ENCODE measurements at places on chromosomes 7 and 10.

DNA sequence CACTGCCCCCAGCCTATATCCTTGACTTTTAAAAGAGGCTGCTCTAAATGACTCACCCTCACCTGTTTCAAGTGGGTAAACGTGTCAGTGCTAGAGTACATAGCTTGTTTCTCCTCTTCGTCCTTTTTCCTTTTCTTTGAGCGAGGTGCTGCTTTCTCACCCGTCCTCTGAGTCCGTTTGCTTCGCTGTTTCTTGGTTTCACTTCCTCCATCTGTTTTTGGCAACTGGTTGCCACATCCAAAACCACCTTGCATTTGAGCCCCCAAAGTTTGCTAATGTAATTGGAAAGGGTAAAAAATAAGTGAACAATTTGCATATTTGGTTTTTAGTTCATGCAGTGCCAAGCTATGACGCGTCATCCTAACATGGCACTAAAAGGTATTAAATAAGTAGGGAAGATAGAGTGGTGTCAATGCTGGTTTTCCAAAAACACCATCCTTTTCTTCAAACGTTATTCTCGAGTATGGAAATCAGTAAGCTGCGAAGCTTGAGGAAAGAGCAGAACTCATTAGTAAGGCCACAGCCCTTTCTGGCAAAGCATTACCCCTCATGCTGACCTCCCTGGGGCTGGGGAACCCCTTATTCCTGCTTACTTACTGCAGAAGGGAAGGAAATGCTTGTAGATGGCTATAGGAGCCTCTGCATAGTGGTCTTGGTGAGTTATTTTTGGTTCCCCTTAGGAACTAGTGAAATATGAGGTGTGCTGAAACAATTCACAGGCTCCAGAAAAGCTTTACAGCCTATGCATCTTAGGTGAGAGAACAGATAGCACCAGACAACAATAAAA lies 133.5 kb downstream of the GALNT11 start:
- no peak for DNase-seq

DNA sequence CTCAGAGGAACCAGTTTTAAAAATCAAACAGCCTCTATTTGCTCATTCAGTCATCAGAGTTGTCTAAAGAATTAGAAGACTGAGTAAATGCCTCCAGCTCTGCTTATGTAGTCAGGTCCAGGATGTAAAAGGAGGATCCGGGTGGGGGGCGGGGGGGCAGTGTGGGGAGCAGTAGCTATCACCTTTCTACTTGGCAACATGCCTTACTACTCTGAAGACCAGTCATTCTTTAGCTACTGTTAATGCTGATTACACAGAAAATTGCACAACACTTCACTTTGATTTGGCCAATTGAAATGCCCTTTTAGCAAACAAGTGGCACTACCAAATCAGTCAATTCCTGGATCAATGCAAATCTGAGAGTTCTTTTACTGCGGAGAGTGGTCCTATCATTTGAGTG lies 164.2 kb downstream of the NXPH1 start:
- DNase-seq, result no peak

DNA sequence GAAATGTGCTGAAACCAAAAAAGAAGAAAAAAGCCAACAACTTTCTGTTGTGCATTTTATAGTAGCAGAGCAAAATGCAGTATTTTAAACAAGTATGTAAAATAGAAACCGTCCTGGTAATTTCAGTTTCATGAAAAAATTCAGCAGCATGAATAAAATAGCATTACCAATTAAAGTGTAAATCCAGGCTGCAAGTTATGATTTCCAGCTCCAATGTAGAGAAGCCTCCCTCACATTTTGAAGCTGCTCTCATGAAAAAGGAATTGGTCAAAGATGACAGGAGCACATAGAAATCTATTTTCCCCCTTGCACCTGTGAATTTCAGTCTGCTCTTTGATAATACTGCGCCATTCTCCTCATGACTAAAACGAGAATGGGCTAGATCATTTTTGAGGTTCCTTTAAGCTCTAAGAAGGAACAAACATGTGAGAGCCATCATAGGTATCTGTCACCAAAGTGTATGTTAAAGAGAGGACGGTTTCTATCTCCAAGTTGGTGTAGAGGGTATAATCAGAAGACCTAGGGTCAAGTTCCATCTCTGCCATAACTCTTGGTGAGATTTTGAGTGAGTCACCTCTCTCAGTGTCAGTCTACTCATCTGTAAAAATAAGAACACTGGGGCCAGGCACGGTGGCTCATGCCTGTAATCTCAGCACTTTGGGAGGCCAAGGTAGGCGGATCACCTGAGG lies 107.5 kb downstream of the MTPAP start:
- no peak for DNase-seq

DNA sequence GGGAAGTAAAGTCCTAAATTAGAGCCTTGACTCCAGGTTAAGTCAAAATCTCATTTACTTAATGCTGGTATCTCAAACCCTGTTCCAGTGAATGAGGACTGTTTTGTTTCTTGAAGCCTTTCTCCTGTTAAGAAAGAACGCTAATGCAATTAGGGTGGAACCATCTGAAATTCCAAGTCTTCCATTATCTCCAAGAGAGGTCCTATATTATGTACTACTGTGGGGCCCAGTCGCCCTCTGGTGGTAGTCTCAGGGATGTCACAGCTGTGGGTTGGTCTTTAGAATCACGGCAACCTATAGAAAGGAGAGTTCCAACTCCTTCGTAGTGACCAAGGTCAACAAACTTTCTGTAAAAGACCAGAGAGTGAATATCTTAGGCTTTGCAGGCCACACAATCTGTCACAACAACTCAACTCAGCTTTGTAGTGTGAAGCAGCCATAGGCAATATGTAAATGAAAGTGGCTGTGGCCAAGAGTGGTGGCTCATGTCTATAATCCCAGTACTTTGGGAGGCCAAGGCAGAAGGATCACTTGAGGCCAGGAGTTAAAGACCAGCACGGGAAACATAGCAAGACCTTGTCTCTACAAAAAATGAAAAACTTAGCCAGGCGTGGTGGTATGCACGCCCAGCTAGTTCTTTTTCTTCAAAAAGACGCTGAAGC lies 9.3 kb downstream of the RPP38 start:
- peak; percentile 40 for DNase-seq

- DNase-seq, result no peak
Measured at GRCh38 chr10:132911786-132912097, 30.6 kb downstream of the CFAP46 start.

GRCh38 chr7:64768824-64769223 lies 25.4 kb upstream of the ZNF138 start:
- DNase-seq, result no peak

DNA sequence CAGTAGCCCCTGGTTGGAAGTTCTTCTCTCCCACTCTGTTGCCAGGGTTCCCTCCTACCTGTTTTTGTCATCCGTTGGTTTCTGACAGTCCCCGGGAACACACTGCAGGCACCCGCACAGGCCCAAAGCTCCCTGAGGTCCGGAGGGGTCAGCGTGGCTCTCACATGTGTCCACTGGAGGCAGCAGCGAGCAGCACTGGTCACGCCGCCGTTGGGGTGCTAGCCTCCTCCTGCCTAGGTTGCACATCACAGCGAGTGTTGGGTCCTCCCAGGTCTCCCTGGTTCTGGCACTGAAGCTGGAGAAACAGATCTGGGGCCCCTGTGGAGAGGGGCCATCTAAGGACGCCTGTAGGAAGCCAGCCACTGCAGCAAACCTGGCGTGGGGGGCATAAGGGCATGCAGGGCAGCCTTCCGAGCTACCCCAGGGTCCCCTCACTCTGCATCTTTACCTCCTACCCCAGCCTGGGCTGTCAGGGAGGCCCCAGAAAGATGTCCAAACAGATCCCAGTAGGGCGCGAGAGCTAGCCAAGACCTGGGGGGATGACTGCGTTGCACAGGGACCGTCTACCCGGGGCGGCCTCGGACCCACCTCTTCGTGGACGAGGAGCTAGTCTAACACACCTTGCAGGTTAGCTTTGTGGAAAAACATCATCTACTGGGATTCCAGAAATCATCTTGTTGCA lies 28.9 kb downstream of the LRRC27 start:
- peak; percentile 13 for DNase-seq

DNA sequence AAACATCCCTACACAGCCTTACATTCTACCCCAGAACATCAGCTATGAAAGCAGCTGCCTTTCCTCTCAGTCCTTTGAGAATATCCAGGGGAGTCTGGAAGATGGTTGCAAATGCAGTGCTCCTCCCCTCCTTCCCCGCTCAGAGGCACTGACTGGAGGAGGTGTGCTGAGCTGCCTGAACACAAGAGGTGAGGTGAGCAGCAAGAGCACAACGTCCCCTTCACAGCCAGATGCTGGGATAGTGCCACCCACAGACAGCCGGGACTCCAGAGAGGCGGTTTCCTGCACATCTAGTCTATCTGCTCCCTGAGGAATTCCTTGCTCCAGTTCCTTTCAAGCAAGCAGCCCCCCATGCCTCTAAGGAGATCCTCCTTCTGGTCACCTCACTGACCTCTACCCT lies 74.2 kb downstream of the EZH2 start:
- DNase-seq, result no peak

GRCh38 chr7:117871401-117871777 lies 1.9 kb downstream of the CTTNBP2 start:
- no peak for DNase-seq

DNA sequence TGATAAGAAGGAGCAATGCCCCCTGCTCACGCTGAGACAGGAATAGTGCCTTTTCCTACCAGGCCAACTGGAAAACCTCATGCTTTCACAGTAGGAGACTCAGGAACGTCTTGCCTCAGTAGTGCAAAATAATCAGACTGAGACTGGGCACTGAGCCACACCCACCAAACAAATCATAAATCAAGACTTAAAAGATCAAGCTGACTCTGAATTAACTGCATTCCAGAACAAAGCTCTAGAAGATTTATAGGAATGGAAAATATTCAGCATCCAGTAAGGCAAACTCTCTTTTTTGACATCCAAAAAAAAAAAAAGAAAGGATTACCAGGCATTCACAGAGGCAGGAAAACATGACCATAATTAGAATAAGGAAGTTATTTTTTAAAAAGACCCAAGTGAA lies 30.5 kb upstream of the SLC18A3 start:
- no peak for DNase-seq

GRCh38 chr7:127809261-127809702 lies 157.3 kb downstream of the SND1 start:
- DNase-seq, result no peak

DNA sequence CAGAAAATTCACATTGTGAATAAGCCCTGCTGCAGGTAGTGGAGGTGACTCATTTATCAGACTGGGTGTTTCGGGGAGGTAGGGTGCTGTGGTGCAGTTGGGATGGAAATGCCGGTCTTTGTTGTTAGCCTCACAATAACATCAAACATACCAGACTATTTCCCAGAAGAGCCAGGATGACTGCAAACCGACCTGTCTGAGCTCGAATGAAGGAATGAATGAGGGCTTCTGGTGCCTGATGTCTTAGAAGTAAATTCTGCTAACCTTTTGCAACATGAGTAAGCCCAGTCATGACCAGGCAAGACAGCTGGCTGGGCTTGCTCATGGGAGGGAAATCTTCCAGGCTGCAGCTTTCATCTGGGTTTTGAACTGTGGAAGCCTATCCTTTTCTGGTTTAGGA lies 2.4 kb upstream of the VDAC2 start:
- peak; percentile 3 for DNase-seq

GRCh38 chr10:73414230-73414945 lies 530 bp upstream of the ANXA7 start:
- DNase-seq, result no peak

- no peak for DNase-seq
Measured at GRCh38 chr10:34996843-34997242, 93.3 kb downstream of the CUL2 start.

GRCh38 chr10:115941361-115941771 lies 331.6 kb downstream of the GFRA1 start:
- DNase-seq, result no peak

DNA sequence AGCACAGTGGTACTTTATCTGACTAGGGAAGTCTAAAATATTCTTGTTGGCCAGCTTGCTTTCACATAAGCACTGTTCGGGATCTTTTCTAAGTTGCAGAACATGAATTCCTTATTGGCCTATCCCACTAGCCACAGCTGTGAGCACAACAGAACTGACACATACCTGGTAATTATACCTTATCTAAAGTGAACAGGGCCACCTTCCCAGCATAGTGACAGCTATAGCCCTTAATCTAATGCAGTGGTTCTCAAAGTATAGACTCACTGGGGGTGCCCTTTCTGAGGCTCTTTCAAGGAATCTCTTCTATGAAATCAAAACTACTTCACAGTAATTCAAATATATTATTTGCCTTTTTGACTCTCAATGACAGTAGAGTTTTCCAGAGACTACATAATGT lies 184.7 kb upstream of the KAT6B start:
- DNase-seq, result no peak

DNA sequence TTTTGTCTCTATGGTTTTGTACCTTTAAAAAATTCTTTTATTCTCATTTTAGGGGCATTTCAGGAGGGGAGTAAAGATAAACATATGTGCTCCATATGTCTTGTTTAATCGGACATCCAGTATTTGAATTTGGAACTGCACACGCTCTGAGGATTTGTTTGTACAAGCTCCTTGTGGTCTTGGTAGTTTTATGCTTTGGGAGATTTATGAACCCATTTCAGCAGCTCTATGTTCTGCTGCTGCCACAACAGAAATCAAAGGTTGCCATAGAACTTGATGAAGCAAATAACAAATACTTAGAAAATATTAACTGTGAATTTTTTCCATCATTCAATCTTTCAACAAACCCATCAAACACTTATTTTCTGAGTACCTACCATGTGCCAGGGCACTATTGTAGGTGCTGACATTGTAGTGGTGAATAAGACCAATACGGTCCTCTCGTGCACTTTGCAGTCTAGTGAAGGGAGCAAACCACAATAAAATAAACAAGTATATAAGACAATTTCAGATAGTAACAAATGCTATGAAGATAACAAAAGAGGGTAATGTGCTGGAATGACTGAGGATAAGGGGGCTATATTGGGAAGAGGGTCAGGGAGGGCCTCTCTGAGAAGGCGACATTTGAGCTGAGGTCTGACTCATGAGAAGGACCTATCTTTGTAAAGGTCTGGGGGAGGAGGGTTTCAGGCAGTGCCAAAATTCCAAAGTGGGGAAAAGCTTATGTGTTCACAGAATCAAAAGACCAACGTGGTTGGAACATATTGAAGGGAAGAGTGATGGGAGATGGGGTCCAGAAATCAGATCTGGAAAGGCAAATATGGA lies 30.4 kb downstream of the MYPN start:
- no peak for DNase-seq

- DNase-seq, result no peak
Measured at GRCh38 chr10:62457196-62457595, 83.0 kb downstream of the ZNF365 start.

GRCh38 chr10:11536228-11536627 lies 75.2 kb downstream of the USP6NL start:
- DNase-seq, result no peak
